ENCODE measurements at places on chromosomes 7 and 10.

- no peak for DNase-seq
These were observed 1112.3 kb downstream of the GATA3 start for GRCh38 chr10:9166770-9167169.

DNA sequence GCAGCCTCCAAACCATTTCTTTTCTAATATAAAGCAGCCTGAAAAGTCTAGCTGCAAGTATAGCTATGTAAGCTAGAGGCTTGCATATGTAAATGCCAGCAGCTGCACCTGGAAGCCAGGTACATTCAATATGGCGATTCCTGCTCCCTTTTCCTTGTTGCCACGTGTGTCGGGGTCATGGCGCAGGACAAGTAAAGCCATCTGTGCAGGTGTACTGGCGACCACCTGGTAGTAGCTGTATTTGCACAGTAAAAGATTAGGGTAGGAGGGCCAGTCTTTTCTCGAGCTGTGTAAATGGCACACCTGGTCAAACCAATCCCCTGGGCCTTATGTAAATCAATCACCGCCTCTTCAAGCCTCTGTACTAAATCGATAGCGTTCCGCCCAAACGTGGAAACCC lies 484.5 kb downstream of the MAGI2 start:
- DNase-seq: no peak

DNA sequence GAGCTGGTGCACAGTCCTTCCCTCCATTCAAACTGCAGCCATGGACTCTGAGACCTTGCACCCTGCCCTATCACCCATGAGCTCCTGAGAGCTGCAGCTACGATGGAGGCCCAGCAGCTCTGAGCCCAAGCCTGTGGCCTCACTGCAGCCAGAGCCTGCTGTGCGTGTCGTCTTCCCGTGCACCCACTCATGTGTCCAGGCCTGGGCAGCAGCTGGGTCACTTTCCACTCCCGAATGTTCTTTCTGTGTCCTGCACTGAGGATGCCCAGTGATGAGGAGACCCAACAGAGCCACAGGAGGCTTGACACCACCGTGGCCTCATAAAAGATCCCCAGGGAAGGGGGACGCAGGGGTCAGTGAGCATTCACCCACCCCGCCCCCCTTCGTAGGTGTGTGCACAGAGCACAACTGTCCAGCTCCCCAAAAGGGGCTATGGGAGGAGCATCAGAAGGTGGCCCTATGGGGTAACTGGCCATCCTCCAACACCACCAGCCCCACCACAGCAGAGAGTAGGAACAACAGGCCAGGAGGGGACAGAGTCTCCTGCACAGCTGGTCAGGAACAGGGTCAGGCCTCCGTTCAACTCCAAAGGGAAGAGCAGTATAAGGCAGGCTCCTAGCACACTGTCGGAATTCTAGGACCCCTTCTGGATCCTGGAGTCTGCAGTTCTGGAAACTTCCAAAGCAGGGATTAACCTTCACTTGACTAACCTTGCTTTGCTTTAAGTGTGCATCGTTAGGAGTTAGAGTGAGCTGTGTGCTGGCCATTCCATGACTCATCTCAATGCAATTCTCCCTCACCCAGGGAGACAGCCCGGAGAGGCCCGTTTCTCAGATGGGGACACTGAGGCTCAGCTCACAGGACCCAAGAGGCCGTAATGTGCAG lies 52.6 kb downstream of the RASGEF1A start:
- DNase-seq: no peak

DNA sequence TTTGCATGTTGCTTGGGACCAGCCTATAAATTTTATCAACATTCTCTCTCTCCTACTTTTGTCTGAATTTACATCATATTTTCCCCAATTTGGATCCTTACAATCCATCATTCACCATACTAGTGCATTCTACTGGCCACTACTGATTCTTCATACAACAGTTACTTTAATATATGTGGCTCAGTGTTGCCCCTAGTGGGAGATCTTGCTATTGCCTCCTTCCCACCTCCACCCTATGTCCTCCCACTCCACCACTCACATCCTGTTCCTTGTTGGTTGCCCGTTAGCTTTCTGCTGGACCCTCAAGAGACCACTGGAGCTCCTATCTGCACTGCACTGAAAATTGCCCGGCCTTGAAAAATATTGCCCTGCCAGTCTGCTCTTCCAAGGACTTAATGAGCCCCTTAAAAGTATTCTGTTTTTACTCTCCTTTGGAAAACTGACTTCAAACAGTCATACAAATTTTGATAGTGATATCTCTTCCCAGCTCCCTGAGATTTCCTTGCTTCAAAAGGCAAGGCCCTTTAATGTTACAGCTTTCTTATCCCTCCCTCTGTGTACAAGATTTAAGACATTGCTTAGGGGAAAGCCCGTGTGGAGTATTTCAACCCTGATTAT lies 243.2 kb upstream of the TMEM229A start:
- no peak for DNase-seq

DNA sequence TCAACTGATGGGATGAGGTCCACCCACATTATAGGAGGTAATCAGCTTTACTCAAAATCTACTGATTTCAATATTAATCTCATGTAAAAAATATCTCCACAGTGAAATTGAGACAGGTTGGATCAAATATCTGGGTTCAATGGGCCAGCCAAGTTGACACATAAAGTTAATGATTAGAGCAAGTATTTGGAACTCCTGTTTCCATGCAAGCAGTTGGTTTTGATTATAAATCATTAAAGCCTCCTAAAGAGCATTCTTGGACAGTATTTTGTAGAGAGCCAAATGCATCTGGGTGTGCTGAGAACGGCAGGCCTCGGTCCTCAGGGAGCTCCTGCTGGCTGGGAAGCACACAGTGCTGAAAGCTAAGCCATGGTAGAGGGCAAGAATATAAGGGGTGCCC lies 126.9 kb upstream of the BTBD16 start:
- no peak for DNase-seq

- no peak for DNase-seq
These were observed 7.3 kb downstream of the SEPHS1 start for GRCh38 chr10:13340626-13341376.

DNA sequence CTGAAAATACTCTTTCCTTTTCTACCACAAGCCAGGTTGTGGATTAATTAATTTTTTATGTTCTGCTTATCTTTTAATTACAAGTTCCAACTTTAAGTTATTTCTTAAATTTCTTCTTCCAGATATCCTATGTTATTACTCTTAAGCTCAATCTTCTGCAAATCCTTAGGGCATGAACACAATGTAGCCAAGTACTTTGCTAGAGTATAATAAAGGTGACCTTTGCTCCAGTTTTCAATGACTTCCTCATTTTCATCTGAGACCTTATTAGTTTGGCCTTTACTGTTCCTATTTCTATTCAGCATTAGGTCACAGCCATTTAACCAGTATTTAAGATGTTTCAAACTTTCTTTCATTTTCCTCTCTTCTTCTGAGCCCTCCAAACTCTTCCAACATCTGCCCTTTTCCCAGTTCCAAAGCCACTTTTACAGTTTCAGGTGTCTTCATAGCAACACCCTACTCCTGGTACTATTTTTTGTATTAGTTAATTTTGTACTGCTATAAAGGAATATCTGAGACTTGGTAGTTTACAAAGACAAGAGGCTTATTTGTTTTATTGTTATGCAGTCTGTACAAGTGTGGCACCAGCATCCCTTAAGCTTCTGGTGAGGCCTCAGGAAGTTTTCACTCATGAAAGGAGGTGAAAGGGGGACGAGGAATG lies 886.2 kb upstream of the GHITM start:
- DNase-seq: no peak

GRCh38 chr7:46315891-46316290 lies 394.8 kb upstream of the IGFBP3 start:
- no peak for DNase-seq

DNA sequence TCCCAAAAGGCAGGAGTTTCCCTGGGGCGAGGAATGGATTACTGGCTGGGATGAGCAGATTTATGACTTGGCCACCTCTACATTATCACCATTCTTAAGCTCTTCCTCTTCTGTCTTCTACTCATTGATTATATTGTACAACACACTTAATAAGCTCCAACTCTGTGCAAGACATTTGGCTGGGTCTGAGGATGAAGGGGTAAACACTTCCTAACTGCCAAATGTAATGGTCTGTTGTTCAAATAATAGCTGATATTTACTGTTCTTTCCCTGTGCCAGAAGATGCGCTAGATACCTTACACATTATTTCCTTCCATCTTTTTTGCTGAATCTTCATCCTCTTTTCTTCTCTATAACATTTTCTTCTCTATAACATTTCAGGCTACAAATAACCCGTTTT lies 11.6 kb downstream of the OR6V1 start:
- DNase-seq: no peak

GRCh38 chr7:52504561-52504960 lies 530.9 kb upstream of the POM121L12 start:
- DNase-seq: no peak

GRCh38 chr7:88315522-88315921 lies 8.8 kb upstream of the STEAP4 start:
- DNase-seq: no peak

- no peak for DNase-seq
These were observed 201.3 kb upstream of the CDCA7L start for GRCh38 chr7:22146961-22147512.

- no peak for DNase-seq
These were observed 1020.9 kb downstream of the GATA3 start for GRCh38 chr10:9075420-9075819.

DNA sequence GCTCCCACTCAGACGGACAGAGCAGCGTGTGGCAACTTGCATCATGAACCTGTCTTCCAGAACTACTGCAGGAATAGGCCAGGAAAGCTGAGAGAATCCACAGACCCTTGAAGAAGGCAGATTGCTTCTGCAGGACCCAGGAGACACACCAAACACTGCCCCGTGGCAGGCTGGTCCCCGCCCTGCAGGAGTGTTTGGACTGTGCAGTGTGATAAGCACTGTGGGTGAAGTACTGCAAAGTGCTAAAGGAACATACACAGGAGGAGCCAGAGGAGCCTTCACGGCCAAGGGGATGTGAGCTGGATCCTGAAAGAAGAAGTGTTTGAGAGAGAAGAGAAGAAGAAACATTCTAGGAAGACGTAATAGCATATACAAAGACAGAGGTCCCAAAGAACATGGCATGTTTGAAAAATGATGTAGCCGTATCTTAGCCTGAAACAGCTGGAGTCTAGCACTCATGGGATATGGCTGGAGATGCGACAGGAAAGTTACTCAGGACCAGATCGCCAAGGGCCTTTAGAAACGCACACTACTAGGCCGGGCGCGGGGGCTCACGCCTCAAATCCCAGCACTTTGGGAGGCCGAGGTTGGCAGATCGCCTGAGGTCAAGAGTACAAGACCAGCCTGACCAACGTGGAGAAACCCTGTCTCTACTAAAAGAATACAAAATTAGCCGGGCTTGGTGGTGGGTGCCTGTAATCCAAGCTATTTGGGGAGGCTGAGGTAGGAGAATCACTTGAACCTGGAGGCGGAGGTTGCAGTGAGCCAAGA lies 96.9 kb upstream of the RHEB start:
- no peak for DNase-seq

All from activated CD8-positive, alpha-beta memory T cell treated with anti-CD3 and anti-CD28 coated beads for 1 hour (primary cell).